Endothelial cell (in vitro differentiated cells): ENCODE measurements at places on chromosomes 7 and 10. TPM values are rescaled to one million over a fixed set of nuclear protein-coding genes. Genes with fewer than 3 reads are reported as not detected.

DNA sequence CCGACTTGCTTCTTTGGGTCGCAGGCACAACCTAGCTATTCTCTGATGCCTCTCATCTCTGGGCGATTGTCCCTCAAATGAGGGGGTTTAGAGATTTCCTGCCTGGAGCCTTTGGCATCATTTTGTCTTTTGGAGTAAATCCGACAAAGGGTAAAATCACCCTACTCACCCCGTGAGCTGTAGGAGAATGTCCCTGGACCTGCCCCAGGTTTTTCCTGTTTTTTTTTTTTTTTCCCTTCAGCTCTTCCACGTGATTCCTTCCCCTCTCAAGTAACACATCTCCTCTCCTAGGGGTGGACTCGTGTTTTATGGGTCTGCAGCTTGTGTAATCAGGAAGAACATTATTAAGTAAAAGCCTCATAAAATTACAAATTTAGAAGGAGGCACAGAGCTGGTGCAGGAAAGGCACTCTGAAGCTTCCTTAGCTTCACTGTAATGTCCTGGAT lies 128.4 kb upstream of the ZNF746 start:
- no peak for DNase-seq

STEAP1B gene
- 5.6 TPM for total RNA-seq

GRCh38 chr10:52870562-52870961 lies 98.0 kb upstream of the MBL2 start:
- no peak for DNase-seq

- DNase-seq = no peak
Observed at GRCh38 chr10:36173364-36173763, 531.3 kb upstream of the FZD8 start.

FAM25G gene
- total RNA-seq = not detected

DNA sequence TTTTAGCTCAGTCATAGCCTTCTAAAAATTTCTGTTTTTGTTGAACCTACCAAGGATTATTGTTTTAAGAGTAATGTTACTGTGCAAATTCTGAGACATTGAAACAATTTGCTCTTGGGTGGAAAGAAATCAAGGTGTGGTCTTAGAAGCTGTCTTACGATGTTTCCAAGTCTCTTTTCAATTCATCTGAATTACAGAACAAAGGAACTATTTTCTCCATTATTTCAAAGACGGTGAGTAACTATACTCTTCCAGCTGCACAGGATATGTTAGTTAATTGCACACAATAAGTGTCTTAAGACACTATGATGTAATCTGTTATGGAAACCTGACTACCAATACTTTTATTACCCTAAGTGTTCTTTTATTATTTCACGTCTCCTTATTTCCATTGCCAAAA lies 106.8 kb upstream of the POM121L12 start:
- no peak for DNase-seq

GRCh38 chr10:81135851-81136250 lies 598.1 kb downstream of the SH2D4B start:
- no peak for DNase-seq

DNA sequence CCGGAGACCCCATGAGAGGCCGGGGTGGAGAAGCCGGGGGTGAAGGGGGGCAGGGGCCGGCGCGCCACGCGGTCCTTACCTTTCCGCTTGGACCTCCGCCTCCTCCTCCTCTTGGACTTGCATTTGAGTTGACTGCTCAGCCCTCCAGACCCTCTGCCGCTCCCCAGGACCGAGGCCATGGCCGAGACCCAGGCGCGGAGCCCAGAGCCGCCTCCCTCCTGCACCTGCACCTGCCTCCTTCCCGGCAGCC lies 428 bp downstream of the ADARB2 start:
- DNase-seq = no peak

DNA sequence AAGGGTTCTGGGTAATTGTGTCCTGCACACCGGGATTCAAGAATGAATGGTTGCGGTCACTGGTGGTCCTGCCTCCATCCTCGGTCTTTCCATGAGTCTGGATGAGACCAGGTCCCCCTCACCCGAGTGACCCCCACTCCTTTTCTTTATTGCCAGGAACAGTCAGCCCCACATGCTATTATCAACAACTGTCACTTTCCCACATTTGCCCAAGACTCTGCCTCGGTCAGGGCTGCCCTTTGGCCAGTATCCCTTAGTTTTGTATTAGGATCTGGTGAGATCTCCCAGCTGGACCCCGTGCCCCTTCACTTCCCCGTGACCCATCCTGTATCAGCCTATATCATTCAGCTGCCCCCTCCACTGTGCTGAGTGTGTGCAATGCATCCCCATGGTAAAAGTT lies 288.3 kb downstream of the ADARB2 start:
- no peak for DNase-seq
